ENCODE measurements at places on chromosomes 4 and X. TPM values are rescaled to one million over a fixed set of nuclear protein-coding genes. Genes with fewer than 3 reads are reported as not detected.

Gene TMEM47
- total RNA-seq, result 28.3 TPM

DNA sequence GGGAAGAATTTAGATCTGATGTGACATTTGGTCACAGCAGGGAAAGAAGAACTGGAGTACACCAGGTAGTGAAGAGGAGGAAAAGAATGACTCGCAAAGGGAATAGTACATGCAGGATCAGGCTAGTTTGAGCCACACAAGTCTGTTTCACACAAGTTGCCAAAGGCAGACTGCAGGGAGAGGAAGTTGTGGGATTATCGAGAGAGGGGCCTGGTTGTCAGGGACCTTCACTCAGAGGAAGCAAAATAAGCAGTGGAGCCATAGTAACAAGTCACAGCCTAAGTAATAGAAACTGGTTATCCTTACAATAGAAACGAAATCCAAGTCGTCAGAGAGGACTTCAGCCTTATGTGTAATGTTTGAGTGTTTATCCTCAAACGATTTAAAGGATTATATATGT lies 316.7 kb upstream of the HTR2C start:
- no peak for DNase-seq

- no peak for DNase-seq
Measured at GRCh38 chrX:19857131-19857530, 30.3 kb downstream of the SH3KBP1 start.

Gene ADH1C
- total RNA-seq, result 1.6 TPM

DNA sequence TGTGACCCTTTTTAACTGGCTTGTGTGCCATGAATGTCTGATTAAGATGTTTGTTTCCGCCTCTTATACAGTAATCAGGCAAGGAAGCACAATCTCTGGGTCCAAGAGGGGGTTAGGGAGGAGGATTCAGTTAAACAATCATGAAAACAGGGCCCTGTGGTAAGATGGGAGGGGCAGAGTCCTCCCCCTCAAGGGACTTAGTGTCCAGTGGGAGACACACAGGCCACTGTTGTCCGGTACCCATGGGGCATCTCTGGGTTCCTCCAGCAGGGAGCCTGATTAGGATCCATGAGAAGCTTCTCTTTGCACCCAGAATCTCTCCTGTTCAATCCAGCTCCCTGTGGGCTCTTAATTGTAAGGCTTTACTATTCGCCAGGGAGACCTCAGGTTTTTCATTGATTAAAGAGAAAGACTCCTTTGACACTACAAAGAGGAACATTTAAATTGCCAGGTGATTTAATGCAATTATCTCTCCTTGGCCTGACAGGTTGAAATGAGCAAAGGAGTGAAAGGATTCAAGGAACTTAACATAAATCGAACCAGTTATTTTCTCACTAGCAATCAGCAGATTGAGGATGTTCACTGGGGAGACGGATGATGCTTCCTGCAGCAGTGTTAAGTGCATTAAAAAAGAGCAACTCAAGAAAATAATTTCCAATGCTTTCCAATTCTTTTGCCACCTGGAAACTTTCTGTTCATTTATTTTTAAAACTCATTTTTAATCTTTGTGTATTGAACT lies 225.4 kb downstream of the PTTG2 start:
- no peak for DNase-seq

GRCh38 chr4:6282314-6282771 lies 12.7 kb downstream of the WFS1 start:
- no peak for DNase-seq

Gene GAGE12H
- not detected for total RNA-seq

- DNase-seq, result no peak
Measured at GRCh38 chr4:35494955-35495354, 749.4 kb downstream of the ARAP2 start.

Gene VEGFD
- 0.23 TPM for total RNA-seq

- peak; percentile 56 for DNase-seq
Measured at GRCh38 chr4:39732728-39733127, 34.8 kb downstream of the UBE2K start.

GRCh38 chrX:65667503-65668376 lies at the start of gene MSN:
TSS of gene MSN (plus strand) at chrX:65667654. CDS start at chrX:65667842, 188 bp downstream.
- peak; percentile 54 for DNase-seq

Gene SPIN4
- 7.1 TPM for total RNA-seq

Gene GAGE10
- total RNA-seq, result not detected

GRCh38 chr4:184267673-184268583 lies 50.3 kb upstream of the ENPP6 start:
- DNase-seq, result peak; percentile 78

GRCh38 chrX:96721354-96721753 lies 36.7 kb downstream of the DIAPH2 start:
- peak; percentile 3 for DNase-seq

DNA sequence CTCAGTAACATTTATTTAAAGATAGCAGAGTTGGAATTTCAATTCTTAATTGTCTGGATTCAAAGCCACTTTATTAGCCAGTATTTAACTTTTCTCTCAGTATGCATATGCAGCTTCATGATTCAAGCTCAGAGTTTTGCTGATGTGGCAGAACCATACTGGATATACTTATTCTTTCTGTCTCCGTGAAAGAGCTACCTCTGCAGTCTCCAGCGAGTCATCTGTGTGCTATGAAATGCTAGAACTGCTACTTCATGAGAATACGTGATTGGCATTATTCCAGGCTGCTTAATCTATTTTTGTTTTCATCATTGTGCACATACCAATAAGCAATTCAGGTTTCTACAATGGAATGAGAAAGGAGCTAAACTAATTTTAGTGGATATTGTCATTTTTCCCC lies 743.7 kb downstream of the C4orf33 start:
- no peak for DNase-seq

GRCh38 chrX:118884552-118885138 lies 61.0 kb downstream of the ZCCHC12 start:
- peak; percentile 39 for DNase-seq

- no peak for DNase-seq
Measured at GRCh38 chr4:660401-660800, 13.7 kb downstream of the ATP5ME start.

GRCh38 chr4:86878640-86879039 lies 13.6 kb downstream of the C4orf36 start:
- no peak for DNase-seq

DNA sequence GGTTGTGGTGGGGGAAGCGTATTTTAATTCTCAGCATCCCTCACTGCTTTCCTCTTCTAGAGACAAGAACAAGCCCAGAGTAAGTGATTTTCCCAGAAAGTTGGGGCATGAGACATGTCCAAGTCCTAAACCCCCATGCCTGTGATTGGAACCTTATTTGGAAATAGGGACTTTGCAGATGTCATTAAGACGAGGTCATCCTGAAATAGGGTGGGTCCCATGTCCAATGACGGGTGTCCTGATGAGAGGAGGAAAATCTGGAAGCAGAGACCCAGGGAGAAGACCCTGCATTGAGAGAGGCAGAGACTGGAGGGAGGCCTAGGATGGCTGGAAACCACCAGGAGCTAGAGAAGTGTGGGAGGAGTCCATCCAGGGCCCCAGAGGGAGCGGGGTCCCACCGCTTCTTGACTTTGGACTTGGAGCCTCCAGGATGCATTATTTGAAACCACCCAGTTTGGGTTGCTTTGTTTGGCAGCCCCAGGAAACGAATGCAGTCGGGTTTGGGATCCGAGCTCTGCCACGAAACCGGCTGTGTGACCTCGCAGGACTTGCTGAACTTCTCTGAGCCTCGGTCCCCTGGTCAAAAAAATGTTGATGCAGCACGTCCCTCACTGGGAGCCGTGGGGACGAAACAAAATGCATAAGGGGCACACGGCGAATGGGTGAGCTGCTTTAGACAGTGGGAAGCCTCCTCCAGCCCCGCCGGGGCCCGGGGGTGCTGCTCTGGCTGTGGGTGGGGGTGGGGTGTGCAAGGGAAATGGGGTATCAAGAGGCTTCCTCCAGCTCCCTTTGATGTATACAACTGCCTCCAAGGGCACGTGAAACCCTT lies 113.9 kb downstream of the CPZ start:
- DNase-seq, result no peak

Gene MCF2
- total RNA-seq, result 0.49 TPM

Gene UGT2B11
- total RNA-seq, result not detected

DNA sequence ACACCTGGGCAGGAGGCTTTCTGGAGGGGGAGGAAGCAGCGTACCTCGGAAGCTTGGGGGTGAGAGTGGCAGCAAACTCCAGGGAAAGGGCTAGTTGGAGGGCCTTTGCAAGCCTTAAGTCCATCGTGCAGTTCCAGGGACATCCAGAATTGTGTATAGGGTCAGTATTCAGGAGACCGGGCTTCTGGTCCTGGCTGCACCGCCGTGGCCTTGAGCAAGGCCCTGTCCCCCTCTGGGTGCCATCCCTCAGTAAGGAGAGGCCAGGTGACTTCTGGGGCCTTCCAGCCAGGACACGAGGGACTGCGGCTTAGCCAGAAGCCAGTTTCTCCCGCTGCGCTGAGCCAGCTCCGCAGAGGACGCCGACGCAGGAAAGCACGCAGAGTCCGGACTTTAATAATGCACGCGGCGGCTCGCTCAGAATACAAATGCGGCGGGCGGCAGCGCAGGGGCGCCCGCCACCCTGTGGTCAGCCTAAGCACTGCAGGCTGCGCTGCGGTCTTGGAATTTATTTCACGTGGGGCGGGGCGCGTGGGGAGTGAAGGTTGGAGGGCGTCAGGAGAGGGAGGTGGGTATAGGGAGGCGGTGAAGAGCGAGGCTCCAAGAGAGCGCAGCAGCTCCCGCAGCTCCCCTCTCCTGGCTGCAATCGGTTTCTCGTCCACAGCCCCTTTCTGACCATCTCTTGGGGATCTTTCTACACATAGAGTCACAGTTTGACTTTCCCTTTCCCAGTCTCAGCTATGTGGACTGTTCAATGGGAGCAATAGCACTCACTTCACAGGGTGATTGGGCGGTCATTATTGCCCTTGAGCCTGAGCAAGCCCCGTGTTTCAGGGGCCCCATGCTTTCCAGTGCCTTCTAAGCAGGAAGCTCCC lies 94.1 kb upstream of the GPR50 start:
- peak; percentile 18 for DNase-seq

Gene GPAT3
- total RNA-seq, result 65.1 TPM

DNA sequence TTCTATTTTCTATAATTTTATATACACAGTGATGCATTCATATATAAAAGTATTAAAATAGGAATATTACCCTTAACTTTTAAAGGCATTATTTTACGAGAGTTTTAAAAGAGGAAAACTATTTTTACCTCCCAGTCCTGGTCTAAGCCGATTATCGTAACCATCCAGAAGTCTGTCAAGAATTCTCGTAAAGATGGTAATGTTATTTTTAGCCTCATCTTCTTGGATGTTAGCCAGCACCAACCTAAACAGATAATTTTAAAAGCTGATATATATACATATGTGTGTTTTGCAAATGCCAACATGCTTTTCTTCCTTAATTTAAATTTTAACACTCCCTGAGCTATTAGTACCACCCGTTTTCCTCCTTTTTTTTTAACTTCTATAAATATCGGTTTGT lies 4.0 kb downstream of the GABRA2 start:
- DNase-seq, result no peak

DNA sequence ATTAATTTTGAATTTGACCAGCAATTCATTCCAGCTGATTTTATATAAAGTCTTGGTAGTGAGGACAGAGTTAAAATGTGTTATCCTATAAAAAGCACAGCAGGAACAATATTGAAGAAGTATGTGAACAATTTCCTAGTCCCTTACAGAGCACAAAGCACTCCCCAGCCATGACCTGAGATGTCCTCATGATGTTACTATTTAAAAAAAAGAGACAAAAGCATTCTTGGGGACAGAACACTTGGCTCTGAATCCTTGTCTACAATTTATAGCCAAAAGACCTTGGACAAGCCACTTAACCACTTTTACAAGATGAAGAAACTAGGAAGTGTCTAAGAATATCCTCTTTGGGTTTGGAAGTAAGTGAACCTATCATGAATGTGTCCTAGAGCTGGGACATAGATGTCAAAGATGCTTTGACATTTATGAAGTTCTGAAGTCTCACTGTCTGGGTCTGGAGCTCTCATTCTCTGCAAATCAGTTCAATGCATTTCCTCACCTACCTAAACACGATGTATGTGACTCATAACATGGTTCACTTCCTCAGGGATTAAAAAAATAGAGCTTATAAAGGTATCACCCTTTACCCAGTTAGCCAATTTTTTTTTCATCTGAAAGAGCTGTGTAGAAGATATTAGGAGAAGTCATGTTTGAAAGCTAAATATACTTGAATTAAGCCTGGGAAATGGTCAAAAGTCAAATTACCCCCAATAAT lies 61.4 kb downstream of the IGFBP7 start:
- no peak for DNase-seq

- no peak for DNase-seq
Measured at GRCh38 chr4:52750819-52751486, at the start of gene ERVMER34-1. TSS of gene ERVMER34-1 (minus strand) at chr4:52751425. CDS start at chr4:52745520, 5,905 bp downstream.

DNA sequence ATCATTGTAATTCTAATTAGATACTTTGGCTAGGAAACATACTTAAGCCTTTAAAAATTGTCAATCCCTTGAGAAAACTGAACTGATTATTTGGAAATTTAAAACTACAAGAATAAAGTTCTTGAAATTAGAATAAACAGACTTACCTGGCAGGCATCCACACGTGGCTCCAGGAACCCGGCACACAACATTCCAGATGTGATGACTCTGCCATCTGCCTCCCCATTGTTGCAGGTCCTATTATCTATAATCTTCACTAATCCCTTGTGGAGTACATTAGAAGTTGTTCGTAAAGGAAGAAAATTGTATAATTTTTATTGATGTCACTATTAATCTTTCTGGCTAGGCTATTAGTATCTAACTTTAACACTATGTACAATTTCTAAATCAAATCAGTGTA lies 16.2 kb upstream of the GNRHR start:
- DNase-seq, result no peak

Gene NEUROG2
- total RNA-seq, result not detected

Gene STOX2
- total RNA-seq, result 2.4 TPM

GRCh38 chr4:123602007-123602406 lies 205.4 kb downstream of the SPRY1 start:
- no peak for DNase-seq

Gene FATE1
- total RNA-seq, result not detected

Gene ETFDH
- 18.7 TPM for total RNA-seq

- DNase-seq, result no peak
Measured at GRCh38 chrX:52265713-52266112, 81.0 kb downstream of the MAGED4 start.

DNA sequence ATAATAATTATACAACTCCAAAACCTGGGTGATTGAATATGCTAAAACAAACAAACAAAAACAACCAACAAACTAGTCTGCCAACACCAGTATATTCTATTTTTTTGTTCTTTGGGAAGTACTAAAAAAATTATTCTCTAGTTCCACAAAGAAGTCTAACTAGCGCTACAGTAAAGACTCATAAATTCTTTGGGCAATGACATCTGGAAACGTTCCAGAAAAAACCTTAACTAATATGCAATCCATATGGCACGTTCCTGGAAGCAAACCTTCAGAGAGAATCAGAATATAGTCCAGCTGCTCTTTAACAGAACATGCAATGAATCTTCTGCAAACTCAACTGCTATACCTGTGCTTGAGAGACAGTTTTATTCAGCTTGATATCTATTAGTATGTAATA lies 500.1 kb downstream of the TRAM1L1 start:
- no peak for DNase-seq
